ENCODE measurements at places on chromosomes 4 and X.

- DNase-seq, result no peak
Measured at GRCh38 chr4:55733932-55734331, 85.7 kb upstream of the EXOC1L start.

DNA sequence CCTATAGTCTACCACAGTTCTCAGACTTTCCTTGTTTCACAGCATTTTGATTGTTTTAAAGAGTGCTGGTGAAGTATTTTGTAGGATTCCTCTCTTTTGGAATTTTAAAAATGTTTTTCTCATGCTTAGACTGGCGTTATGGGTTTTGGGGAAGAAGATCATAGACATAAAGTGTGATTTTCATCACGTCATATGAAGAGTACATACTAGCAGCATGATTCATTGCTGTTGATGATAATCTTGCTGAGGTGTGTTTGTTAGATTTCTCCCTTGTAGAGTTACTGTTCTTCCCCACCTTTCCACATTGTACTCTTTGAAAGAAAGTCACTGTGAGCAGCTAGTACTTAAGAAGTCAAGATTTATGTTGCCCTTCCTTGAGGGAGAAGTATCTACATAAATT lies 396.1 kb upstream of the GNPDA2 start:
- DNase-seq, result no peak

DNA sequence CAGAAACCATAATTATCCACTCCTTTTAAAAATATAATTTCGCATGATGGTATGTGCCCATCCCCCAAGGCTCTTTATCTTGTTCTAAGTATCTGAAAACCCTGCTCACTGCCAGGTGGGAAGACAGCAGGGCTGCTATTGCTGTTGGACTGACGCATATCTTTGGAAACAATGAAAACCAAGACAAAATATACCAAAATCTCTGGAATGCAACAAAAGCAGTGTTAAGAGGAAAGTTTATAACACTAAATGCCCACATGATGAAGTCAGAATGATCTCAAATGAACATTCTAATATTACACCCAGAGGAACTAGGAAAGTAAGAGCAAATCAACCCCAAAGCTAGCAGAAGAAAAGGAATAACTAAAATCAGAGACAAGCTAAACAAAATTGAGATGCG lies 162.0 kb downstream of the FAM47B start:
- no peak for DNase-seq

DNA sequence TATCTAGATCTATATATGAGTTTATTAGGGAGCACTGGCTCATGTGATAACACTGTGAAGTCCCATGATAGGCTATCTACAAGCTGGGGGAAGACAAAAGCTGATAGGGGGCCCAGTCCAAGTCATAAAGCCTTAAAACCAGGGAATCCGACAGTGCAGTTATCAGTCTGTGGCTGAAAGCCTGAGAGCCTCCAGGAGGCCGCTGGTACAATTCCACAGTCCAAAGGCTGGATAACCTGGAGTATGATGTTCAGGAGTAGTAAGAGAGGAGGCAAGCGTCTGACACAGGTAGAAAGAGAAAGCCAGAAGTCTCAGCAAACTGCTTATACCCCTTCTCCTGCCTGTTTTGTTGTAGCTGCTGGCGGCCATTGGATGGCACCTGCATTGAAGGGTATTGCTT lies 177.6 kb upstream of the SPRY1 start:
- no peak for DNase-seq

GRCh38 chr4:38983787-38984598 lies 48.2 kb downstream of the TMEM156 start:
- DNase-seq, result no peak

GRCh38 chr4:165294907-165295306 lies 32.6 kb upstream of the MSMO1 start:
- DNase-seq, result no peak

DNA sequence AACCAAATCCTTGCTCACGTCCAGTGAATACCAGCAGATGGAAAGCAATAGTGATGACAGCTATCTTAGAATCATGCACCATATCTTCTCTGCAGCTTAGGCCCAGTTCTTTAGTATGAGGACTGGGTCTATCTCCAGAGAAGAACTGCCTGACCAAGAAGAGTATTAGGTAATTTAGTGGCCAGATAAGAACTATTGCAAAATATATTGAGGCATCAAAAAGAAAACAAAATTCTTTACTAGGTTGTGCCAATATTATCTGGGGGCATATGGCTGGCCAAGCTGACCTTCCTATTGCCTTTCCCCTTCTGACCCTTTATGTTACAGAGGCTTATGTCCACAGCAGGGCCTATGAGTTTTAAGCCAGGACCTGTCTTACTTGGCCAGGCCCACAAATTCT lies 91.2 kb downstream of the RLIM start:
- DNase-seq, result no peak

All from stimulated activated CD8-positive, alpha-beta memory T cell treated with anti-CD3 and anti-CD28 coated beads, Interleukin-4, amount 100 ng/mL, for 1 hour (primary cell).